ENCODE measurements at places on chromosomes 5 and 9.
A peak's percentile ranks its signal among the peaks of the same experiment; 100 is the strongest.

- DNase-seq = no peak
Measured at GRCh38 chr9:108967916-108968315, 33.7 kb downstream of the ABITRAM start.

DNA sequence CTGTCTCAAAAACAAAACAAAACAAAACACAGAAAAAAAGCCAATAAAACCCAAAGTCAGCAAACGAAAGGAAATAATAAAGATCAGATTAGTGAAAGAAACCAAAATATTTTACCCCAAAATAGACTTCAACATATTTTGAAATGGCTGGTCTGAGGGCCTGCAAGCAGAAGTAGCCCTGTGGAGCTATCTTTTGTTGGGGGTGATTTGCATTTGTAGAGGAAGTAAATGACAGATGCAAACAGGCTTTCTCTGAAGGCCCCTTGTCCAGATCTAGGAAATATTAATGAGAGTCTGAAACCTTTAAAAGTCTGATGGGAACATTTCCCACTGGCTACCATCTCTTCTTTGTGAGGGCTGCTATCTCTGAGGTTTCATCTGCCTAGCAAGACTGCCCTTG lies 74.0 kb downstream of the GCNT4 start:
- DNase-seq = no peak

DNA sequence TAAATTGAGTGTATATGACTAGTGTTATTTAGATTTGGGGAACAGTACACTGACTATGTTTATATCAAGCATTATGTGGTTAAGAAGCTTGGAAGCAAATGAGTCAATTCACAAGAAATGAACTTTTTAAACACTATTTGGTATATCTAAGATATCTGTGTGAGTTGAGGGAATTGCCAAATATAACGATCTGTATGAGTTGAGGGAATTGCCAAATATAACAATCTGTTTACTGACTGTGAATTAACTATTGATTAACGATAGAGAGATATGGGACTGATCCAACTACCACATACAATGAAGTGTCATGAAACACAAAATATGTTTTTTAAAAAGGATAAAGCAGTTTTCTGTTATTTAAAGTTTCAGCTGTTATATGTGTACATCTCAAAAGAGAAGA lies 301.4 kb downstream of the TENT4A start:
- no peak for DNase-seq

GRCh38 chr9:18795947-18796671 lies 236.9 kb downstream of the SAXO1 start:
- no peak for DNase-seq

GRCh38 chr5:95471942-95472341 lies 80.8 kb downstream of the FAM81B start:
- no peak for DNase-seq

DNA sequence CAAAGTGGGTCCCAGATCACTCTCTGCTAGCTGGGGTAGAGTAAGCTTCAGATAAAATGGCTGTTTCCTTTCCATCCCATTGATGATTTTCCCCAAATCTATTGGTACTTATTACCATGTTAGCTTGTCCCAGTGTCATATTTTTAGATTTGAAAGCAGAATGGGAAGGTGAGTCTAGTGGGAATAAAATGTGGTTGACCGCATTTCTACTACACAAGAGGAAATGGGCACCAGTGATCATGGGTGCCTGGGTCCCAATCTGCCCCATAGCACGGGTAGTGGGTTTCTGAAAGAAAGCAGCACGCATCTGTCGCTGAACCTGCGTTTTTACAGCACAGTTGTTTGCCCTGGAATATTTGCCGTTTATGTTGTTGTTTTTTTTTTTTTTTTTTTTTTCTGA lies 20.1 kb downstream of the DAPK1 start:
- no peak for DNase-seq

DNA sequence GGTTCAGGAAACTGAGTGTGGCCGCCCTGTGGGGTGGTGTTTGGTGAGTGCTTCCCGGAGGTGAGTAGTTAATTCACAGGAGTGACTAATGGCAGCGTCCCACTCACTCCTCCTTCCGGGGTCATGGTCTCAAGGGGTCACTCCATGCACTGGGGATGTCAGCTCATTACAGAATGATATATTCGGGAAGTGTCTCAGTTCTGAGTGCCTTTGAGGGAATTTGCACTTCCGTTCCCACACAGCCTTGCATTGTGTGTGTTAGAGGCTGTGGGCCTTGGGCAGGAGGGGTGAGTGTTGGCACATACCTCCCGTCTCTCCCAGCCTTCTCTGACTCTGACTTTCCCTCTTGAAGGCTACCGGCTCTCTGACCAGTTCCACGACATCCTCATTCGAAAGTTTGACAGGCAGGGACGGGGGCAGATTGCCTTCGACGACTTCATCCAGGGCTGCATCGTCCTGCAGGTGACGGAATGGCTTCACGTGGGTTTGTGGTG lies 10.5 kb upstream of the AHRR start:
- no peak for DNase-seq

- DNase-seq = no peak
Measured at GRCh38 chr9:125061391-125061790, 81.9 kb downstream of the SCAI start.

DNA sequence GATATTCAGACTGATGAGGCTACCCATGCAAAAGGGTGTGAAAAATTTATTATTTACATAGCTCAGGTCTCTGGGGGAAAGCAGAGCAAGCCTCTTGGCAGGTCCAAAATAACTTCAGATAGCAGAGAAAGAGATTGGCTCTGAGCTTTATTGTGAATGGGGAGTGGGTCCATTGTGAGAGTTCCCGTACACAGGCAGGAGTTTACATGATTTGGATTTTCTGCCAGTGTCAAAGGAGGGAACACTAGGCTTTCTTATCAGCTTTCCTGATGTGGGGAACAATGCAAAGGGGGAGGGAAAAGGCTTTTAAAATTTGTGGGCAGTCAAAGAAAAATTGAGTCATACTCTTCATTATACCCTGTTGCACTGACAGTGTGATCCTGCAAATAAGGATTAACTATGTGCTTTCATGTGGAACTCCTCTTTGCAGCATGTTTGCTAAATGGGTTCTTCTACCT lies 615.0 kb upstream of the RIOK2 start:
- DNase-seq = no peak

- no peak for DNase-seq
Measured at GRCh38 chr9:99234618-99235017, 12.5 kb downstream of the SEC61B start.

GRCh38 chr9:85528607-85529006 lies 213.1 kb downstream of the AGTPBP1 start:
- DNase-seq = no peak

DNA sequence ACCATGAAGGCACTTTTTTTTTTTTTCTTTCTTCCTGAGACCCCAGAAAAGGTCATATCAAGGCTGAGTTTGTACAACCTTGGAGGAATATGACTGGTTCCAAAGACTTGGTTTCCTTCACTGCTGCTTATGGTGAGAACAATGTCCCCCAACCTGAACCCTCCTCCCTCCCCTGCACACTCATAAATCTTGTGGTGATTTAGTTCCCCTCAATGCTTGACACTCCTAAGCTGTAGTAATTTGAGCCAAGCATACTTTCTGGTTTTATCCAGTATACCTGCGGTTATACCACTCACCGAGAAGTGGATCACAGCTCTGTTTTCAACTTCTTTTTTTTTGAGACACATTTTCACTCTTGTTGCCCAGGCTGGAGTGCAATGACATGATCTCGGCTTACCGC lies 149.9 kb upstream of the KLF4 start:
- no peak for DNase-seq

- no peak for DNase-seq
Measured at GRCh38 chr9:71609448-71609830, 158.9 kb downstream of the CEMIP2 start.

GRCh38 chr9:80066931-80067330 lies 495.2 kb downstream of the TLE4 start:
- no peak for DNase-seq

- no peak for DNase-seq
Measured at GRCh38 chr5:140341591-140341990, 4.8 kb downstream of the HBEGF start.

- DNase-seq = no peak
Measured at GRCh38 chr5:76960004-76960625, 7.3 kb downstream of the CRHBP start.

DNA sequence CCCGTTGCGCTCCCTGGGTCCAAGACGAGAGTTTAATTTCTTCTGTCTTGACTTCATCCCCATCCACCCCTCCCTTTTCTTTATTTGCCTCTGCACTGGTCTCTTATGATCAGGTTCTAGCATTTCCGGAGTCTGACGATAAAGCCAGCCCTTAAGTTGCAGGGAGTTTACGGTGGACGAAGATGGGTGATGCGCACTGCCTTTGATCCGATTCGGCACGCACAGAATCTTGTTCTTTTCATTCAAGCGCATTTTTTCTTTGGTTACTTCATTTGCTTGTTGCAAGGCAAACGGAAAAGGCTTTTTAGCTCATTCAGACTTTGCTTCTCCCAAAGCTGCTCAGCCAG lies 488 bp upstream of the MCTP1 start:
- DNase-seq = no peak

DNA sequence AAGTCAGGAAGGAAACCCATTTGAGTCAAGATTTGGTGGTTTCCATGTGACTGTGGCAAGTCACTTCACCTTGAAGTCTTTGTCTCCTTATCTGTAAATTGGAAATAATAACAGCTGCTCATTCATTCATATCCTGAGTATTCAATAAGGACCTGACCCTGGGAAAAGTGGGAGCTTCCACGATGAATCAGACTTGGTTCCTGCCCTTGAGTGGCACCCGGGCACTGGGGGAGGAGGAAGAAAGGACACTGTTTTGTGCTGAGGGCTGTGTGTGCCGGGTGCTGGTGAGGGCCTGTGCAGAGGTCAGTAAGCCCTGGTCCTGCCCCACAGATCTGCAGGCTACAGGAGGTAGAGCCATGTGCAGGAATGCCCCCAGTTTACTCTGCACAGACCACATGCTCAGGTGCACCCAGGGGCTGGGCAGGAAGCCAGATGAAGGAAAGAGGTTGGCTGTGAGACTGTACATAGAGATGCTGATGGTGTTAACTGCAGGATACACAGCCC lies 6.8 kb downstream of the NDST1 start:
- no peak for DNase-seq

- no peak for DNase-seq
Measured at GRCh38 chr5:118616281-118616680, 372.1 kb downstream of the DTWD2 start.

DNA sequence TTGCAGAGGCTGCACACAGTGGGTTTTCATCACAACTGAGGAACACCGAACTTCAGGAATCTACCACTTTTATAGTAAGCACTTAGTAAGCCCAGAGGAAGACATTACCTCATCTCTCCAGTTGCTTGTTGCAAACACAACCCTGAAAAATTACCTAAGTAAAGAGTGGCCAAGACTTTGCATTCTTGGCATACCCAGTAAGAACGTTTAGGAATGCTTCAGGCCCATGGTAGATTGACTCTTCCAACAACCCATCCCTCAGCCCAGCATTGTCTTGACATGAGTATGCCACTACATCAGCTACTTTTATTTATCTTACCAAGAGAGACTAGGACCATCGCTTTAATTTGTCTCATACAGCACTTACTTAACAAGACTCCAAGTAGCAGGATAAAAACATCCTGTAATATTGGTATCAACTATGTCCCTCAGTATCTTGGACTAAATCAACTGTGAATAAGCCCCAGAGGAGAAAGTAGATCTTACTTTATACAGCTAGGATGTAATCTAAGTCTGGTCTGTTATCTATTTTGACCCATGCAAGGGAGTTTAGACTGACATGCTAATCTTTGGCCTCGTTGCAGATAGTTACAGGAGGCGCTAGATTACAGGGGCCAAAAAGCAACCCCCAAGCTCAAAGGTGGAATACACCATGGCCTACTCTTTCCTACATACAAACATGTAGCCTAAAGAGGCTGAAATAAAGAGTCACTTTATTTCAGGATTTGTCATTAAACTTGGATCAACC lies 114.9 kb downstream of the INVS start:
- no peak for DNase-seq

GRCh38 chr5:157063776-157064430 lies 5.0 kb upstream of the HAVCR1 start:
- no peak for DNase-seq

GRCh38 chr5:94849324-94849723 lies 230.9 kb downstream of the SLF1 start:
- no peak for DNase-seq

GRCh38 chr5:102196481-102196880 lies 99.6 kb downstream of the SLCO4C1 start:
- peak; percentile 35 for DNase-seq

DNA sequence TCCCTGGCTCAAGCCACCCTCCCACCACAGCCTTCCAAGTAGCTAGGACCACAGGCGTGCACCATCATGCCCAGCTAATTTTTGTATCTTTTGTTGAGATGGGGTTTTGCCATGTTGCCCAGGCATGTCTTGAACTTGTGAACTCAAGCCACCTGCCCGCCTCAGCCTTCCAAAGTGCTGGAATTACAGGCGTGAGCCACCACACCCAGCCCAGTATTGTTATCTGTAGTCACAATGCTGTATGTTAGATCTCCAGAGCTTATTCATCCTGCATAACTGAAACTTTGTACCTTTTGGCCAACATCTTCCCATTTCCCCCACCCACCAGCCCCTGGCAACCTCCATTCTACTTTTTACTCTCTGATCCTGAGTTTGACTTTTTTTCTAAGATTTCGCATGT lies 37.5 kb downstream of the CREBRF start:
- no peak for DNase-seq

DNA sequence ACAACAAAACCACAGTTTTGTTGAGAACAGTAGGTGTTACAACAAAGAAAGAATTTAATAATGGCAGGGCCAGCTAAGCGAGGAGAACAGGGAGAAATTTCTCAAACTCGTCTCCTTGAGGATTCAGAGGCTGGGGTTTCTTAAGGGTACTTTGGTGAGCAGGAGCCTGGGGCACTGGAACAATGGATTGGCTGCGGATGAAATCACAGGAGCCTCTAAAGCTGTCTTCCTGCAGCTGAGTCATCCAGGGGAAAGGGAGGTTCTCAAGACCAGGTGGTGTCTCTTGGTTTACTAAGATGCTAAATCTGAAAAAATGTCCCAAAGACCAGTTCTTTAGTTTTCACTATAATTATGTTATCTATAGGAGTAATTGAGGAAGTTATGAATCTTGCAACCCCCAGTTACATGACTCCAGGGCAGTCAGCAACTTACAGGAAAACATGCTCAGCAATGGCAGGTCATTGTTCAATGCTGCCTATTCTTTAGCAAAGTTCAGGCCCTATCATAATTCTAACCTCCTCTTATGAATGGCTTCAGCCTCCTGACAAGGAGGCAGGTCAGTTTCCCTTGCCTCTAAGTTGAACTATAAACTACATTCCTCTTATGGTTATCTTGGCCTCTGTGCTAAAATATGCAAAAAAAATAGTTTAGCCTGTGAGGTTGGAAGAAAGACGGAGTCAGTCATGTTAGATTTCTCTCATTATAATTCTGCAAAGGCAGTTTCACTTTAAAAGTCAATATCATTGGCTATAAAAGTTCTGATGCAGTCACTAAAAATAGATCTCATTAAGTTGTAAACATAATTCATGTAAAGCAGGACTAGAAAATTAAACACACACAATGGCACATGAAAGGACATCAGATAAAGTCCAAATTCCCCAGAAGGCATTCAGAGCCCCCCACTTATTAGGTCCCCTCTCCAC lies 63.3 kb upstream of the CKS2 start:
- no peak for DNase-seq

Data from SHP77 treated with DMSO at 0.1 percent for 48 hours (cell line).